ENCODE measurements at places on chromosomes 2 and 18. TPM values are rescaled to one million over a fixed set of nuclear protein-coding genes. Genes with fewer than 3 reads are reported as not detected.

RPS27A gene
- 1,777 TPM for polyA plus RNA-seq

NGEF gene
- polyA plus RNA-seq: 1.4 TPM

SRD5A2 gene
- not detected for polyA plus RNA-seq

TUBA3E gene
- not detected for polyA plus RNA-seq

CNDP1 gene
- polyA plus RNA-seq: not detected

IL1RN gene
- polyA plus RNA-seq: not detected

CCDC148 gene
- not detected for polyA plus RNA-seq

FBXO15 gene
- polyA plus RNA-seq: 0.70 TPM

BOLL gene
- polyA plus RNA-seq: not detected

CIB4 gene
- not detected for polyA plus RNA-seq

IL36A gene
- not detected for polyA plus RNA-seq

CTNNA2 gene
- polyA plus RNA-seq: 0.30 TPM

ITGB6 gene
- 0.13 TPM for polyA plus RNA-seq

COL4A4 gene
- not detected for polyA plus RNA-seq

HTR2B gene
- polyA plus RNA-seq: 0.41 TPM

DSC2 gene
- polyA plus RNA-seq: not detected

LBX2 gene
- not detected for polyA plus RNA-seq

GPR75 gene
- polyA plus RNA-seq: 2.4 TPM

MALL gene
- polyA plus RNA-seq: 5.2 TPM

FAM124B gene
- not detected for polyA plus RNA-seq

KCNE4 gene
- polyA plus RNA-seq: 0.19 TPM
